ENCODE measurements at places on chromosomes 16 and 17. TPM values are rescaled to one million over a fixed set of nuclear protein-coding genes. Genes with fewer than 3 reads are reported as not detected.

Gene TBC1D3I
- total RNA-seq = not detected

Gene TP53TG3
- total RNA-seq = not detected

DNA sequence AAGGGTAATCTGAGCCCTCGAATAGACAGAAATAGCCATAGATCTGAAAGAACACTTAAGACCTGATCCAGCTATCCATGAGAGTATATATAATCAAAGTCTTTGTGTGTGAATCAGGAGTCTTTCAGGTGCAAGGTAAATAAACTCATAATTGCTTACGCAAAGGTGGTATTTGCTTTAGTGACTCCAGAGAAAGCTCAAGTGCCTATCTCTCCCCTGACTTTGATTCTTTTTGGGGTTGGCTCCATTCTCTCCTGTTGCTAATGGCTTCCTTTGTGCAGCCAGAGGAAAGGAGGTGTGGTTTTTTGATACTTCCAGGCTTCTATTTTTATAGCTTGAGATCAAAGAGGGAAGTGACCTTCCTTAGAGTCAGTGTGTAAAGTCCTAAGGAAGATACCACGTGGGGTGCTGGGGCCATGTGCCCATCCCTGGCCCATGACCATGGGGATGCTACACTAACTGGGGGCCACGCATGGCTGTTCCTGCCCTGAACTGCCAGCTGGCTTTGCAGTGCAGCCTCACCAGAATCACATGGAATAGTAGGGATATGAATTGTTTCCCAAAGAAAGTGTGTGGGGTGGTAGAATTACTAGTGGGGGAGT, 45.8 kb downstream of the TENT4B start:
- H3K27ac ChIP-seq = peak overlapping the region; percentile 53
- no peaks in the 10 kb centered on the region for H3K36me3 ChIP-seq
- no peaks in the 10 kb centered on the region for H3K27me3 ChIP-seq
- H3K4me1 ChIP-seq = peaks cover 21% of the 10 kb centered on the region
- no peak for DNase-seq

Gene MYOCD
- total RNA-seq = 122 TPM

Gene TBX2
- 228 TPM for total RNA-seq

DNA sequence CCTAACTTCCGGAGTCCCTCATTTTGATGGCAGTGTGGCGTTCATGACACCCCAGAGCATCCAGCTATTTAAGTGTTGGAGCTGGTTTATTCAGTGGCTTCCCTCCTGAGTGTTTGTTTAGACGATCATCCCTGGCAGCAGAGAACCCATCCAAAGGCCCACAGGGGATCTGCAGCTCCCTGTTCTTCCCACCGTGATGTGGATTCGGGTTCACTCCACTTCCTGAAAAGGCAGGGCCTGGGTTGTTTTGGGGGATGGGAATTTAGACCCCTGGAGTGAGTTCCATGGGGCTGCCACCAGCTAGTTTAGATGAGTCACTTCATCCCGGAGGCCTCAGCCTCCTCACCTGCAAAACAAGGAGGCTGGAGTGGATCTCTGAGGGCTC, 2.3 kb downstream of the KSR1 start:
- H3K4me3 ChIP-seq = no peak overlapping the region
- H3K27me3 ChIP-seq = no peaks in the 10 kb centered on the region
- H3K36me3 ChIP-seq = no peaks in the 10 kb centered on the region
- H3K4me1 ChIP-seq = peaks cover 16% of the 10 kb centered on the region
- DNase-seq = no peak
- H3K27ac ChIP-seq = no peak overlapping the region

GRCh38 chr17:80101946-80102663, 724 bp downstream of the GAA start:
- H3K4me3 ChIP-seq = peak overlapping the region; percentile 89
- H3K27me3 ChIP-seq = no peaks in the 10 kb centered on the region
- H3K4me1 ChIP-seq = peaks cover 8% of the 10 kb centered on the region
- no peak overlapping the region for H3K27ac ChIP-seq
- peak; percentile 30 for DNase-seq
- H3K36me3 ChIP-seq = no peaks in the 10 kb centered on the region

DNA sequence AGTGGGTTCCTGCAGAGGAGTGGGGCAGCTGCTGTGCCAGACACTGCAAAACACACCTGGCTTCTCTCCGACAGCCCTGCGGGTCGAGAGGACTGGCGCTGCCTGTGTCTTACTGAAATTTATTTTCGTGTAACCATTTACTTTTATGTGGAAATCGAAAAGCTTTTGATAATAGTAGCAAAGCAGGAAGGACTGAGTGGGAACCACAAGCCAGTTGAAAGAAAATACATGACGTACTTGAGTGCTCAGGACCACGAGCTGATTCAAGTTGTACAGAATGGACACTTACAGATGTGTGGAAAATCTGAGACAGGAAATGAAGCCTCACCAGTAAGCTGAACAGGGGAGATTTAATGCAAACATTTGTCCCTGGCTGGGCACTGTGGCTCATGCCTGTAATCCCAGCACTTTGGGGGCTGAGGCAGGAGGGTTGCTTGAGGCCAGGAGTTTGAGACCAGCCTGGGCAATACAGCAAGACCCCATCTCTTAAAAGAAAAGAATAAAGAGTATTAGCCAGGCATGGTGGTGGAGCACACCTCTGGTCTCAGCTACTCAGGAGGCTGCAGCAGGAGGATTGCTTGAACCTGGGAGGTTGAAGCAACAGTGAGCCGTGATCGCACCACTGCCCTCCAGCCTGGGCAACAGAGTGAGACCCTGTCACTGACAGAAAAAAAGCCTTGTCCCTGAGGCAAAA, 11.3 kb upstream of the RPL13 start:
- H3K4me3 ChIP-seq = no peak overlapping the region
- no peaks in the 10 kb centered on the region for H3K4me1 ChIP-seq
- no peak overlapping the region for H3K27ac ChIP-seq

Gene CRYBA1
- total RNA-seq = not detected

- H3K27me3 ChIP-seq = no peaks in the 10 kb centered on the region
- H3K4me3 ChIP-seq = no peak overlapping the region
- H3K4me1 ChIP-seq = no peaks in the 10 kb centered on the region
- no peak for DNase-seq
Observed at GRCh38 chr16:30346286-30346685, 8.8 kb downstream of the CD2BP2 start.

DNA sequence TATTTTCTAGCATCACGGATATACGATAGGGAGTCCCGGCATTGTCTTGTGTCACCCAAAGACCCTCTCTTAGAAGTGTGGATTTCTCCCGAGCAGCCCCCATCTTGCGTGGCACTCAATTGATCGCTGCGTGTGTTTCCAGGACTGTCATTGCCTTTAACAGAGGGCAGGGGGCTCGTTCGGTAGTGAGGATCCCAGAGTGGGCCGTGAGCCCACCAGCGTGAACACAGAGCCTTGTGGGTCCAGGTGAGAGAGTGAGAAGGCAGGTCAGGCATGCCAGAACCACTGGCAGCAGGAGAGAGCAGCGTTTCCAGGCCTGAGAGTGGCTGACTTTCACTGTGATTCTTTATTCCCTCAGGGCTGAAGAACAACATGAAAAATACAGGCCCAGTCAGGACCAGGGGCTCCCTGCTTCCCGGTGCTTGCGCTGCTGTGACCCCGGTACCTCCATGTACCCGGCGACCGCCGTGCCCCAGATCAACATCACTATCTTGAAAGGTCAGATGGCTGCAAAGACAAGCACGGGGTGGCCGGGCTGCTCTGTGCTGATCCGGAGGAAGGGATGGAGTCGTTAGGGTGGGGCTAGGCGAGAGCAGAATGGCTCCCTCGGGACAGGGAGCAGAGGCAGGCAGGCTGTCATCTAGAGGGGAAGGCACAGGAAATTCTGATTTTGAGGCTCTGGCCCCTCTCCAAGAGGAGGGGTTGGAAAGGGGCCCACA, 22.4 kb downstream of the C1QTNF1 start:
- no peak overlapping the region for H3K27ac ChIP-seq
- no peaks in the 10 kb centered on the region for H3K4me1 ChIP-seq
- H3K4me3 ChIP-seq = no peak overlapping the region
- H3K36me3 ChIP-seq = no peaks in the 10 kb centered on the region

DNA sequence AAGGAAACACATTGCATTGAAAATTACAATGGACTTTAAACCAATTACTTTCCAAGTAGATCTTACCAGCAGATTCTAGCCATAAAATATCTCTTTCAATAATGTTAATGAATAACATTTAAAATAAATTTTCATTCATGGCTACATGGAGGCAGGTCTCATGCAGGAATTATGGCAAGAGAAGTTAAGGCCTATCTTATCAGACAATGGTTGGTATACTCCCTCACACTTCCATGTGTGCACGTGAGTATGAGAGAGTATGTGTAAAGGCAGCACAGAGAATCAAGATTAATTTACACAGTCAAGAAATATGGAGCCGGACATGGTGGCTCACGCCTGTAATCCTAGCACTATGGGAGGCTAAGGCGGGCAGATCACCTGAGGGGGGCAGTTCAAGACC, 76.5 kb downstream of the HELZ start:
- H3K4me3 ChIP-seq = no peak overlapping the region
- H3K27ac ChIP-seq = no peak overlapping the region
- no peaks in the 10 kb centered on the region for H3K27me3 ChIP-seq

DNA sequence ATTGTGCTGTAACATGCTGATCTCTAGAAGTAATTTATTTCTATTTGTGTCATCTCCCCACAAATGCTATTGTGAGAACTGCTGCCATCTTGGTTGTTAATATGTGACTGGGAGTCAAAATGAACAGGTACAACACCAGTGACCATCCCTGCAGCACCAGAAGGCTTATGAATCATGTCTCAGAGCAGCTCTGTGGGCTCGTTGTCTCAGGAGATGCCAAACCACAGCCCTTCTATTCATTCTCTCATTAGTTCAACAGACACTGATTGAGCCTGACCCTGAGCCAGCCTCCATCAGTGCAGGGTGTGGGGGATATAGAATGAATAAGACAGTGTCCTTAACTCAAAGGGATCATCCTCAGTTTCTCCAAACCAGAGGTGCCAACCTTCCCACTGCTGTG, 92.5 kb downstream of the UTP18 start:
- no peak for DNase-seq
- H3K4me1 ChIP-seq = no peaks in the 10 kb centered on the region
- H3K36me3 ChIP-seq = no peaks in the 10 kb centered on the region
- H3K4me3 ChIP-seq = no peak overlapping the region
- H3K27ac ChIP-seq = no peak overlapping the region
- H3K27me3 ChIP-seq = peaks cover 3% of the 10 kb centered on the region

DNA sequence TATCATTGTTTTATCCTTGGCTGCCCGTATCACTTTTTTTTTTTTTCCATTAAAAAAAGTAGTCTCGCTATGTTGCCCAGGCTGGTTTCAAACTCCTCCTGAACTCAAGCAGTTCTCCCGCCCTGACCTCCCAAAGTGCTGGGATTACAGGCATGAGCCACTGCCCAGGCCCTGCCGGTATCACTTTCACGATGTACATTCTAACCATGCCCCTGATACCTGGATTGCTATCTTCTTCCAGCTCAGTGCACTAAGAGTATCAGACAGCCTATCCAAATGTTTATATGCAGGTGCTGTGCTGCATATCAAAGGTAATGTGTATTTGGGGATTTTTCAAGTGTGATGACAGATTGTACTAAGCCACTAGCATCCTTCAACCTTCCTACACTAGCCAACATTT, 14.2 kb downstream of the MOSMO start:
- H3K36me3 ChIP-seq = no peaks in the 10 kb centered on the region
- peaks cover 10% of the 10 kb centered on the region for H3K4me1 ChIP-seq
- DNase-seq = no peak

GRCh38 chr17:19718041-19718612, 1.7 kb upstream of the SLC47A2 start:
- DNase-seq = no peak
- no peak overlapping the region for H3K27ac ChIP-seq
- H3K36me3 ChIP-seq = no peaks in the 10 kb centered on the region
- H3K4me1 ChIP-seq = peaks cover 18% of the 10 kb centered on the region

- H3K36me3 ChIP-seq = no peaks in the 10 kb centered on the region
- no peak for DNase-seq
- H3K4me3 ChIP-seq = no peak overlapping the region
- H3K27me3 ChIP-seq = no peaks in the 10 kb centered on the region
- H3K4me1 ChIP-seq = no peaks in the 10 kb centered on the region
Observed at GRCh38 chr16:73434621-73435020, 386.7 kb upstream of the ZFHX3 start.

DNA sequence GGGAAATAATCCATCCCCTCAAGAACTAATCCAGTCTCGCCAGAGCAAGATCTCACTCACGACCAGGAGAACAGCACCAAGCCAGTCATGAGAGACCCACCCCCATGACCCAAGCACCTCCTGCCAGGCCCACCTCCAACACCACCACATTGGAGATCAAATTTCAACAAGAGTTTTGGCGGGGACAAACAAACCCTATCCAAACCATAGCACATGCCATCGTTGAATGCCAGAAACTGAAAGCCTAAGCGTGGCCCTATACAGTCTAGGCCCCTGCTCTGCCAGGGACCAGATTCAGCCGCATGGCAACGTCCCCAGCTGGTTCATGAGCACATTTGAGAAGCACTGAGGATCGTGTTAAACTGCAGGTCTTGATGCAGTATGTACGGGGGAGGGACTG, 57.3 kb downstream of the AXIN2 start:
- no peaks in the 10 kb centered on the region for H3K36me3 ChIP-seq
- H3K4me1 ChIP-seq = no peaks in the 10 kb centered on the region
- H3K4me3 ChIP-seq = no peak overlapping the region
- no peak for DNase-seq
- H3K27ac ChIP-seq = no peak overlapping the region

- no peak overlapping the region for H3K4me3 ChIP-seq
- H3K27me3 ChIP-seq = no peaks in the 10 kb centered on the region
- no peak for DNase-seq
Observed at GRCh38 chr17:74028354-74029116, 174.9 kb upstream of the RPL38 start.

Gene ACSM2A
- not detected for total RNA-seq

Gene HLF
- total RNA-seq = 0.74 TPM

DNA sequence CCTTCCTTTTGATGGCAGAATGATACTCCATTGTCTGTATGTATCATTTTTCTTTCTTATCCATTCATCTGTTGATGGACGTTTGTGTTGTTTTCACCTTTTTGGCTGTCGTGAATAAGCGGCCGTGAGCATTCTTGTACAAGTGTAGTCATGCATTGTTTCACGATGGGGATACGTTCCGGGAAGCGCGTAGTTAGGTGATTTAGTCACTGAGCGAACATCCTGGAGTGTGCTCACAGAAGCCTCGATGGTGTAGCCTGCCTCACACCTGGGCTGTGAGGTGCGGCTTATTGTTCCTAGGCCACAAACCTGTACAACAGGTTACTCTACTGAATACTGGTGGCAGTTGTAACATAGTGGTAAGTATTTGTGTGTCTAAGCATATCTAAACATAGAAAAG, 136.5 kb downstream of the CMIP start:
- no peak for DNase-seq
- H3K4me1 ChIP-seq = peaks cover 6% of the 10 kb centered on the region
- no peak overlapping the region for H3K27ac ChIP-seq
- no peaks in the 10 kb centered on the region for H3K27me3 ChIP-seq

Gene EVI2A
- total RNA-seq = not detected

Gene NAGS
- 6.1 TPM for total RNA-seq

- no peak for DNase-seq
- H3K27me3 ChIP-seq = no peaks in the 10 kb centered on the region
- no peak within 1 kb of the TSS for H3K4me3 ChIP-seq
- H3K36me3 ChIP-seq = no peaks in the 10 kb centered on the region
- H3K4me1 ChIP-seq = no peaks in the 10 kb centered on the region
Observed at GRCh38 chr17:41505007-41505808, at the start of gene KRT13. Gene KRT13, minus strand, starts transcription at chr17:41505612. Its CDS starts 62 bp downstream, at chr17:41505550.

Gene C17orf100
- 3.7 TPM for total RNA-seq

Data from cardiac muscle cell (in vitro differentiated cells and primary cell).